ENCODE measurements at places on chromosomes 5 and 9. TPM values are rescaled to one million over a fixed set of nuclear protein-coding genes. Genes with fewer than 3 reads are reported as not detected.
A peak's percentile ranks its signal among the peaks of the same experiment; 100 is the strongest.

LCN2 gene
- 1.0 TPM for total RNA-seq

PKN3 gene
- 19.9 TPM for total RNA-seq

DNA sequence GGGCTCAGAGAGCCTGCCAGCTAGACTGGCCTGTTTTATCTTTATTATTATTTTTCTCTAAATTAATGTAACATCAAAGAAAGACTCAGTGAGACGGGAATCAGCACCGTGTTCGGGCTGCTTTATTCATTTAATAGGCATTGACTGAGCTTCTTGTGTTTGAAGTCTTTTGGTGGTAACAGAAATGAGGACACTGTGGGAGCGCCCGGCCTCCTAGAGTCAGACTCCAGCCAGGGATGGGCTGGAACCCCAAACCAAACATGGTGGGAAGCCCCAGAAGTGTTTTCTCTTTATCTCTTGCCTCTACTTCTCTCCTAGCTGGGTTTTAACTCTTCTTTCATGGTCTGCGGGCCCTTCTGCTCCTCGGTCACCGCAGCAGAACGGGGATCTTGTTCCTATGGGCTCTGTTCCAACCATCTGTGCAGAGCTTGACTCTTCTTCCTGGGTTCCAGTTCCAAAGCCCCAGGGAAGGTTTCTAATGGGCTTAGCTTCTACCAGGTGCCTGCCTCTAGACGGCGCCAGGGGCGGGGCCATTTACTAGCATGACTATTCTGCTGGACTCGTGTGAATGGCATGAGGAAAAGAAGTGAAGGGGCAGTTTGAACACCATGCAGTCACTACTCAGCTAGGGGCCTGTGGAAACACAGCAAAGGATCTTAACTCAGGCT lies 123.8 kb downstream of the FGF18 start:
- H3K27me3 ChIP-seq: no peaks in the 10 kb centered on the region
- no peak overlapping the region for H3K27ac ChIP-seq
- no peak overlapping the region for H3K4me3 ChIP-seq
- no peak for DNase-seq

PTGS1 gene
- total RNA-seq: 61.2 TPM

- no peak for DNase-seq
- no peaks in the 10 kb centered on the region for H3K27me3 ChIP-seq
- H3K4me1 ChIP-seq: peaks cover 64% of the 10 kb centered on the region
- peak overlapping the region; percentile 79 for H3K4me3 ChIP-seq
Observed at GRCh38 chr5:134003064-134003816, 1.5 kb downstream of the VDAC1 start.

CDO1 gene
- total RNA-seq: not detected

DNA sequence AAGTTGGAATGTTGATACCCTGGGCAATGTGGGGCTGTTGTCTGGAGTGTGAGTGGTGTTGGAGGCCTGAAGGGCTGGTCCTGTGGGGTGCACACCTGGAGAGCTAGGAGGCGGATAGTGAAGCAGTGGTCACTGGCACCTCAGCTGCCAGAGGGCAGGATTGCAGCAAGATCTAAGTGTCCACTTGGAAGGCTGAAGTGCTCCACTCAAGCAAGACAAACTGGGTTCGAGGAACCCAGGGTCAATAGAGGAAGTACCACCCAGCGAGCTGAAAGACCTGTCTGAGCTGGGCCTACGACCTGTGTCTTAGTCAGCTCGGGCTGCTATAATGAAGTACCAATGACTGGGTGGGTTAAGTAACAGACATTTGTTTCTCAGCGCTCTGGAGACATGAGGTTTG lies 39.7 kb upstream of the TJP2 start:
- 0 out of 2 replicates have a peak, but pooled peaks cover 4% of the 10 kb centered on the region for H3K4me1 ChIP-seq
- no peak overlapping the region for H3K4me3 ChIP-seq
- no peaks in the 10 kb centered on the region for H3K36me3 ChIP-seq
- no peaks in the 10 kb centered on the region for H3K27me3 ChIP-seq
- DNase-seq: no peak

- no peaks in the 10 kb centered on the region for H3K4me1 ChIP-seq
- H3K36me3 ChIP-seq: no peaks in the 10 kb centered on the region
- H3K27ac ChIP-seq: no peak overlapping the region
- no peak for DNase-seq
Observed at GRCh38 chr5:82347201-82347865, 69.2 kb upstream of the RPS23 start.

GRCh38 chr9:99031319-99031718 lies 73.6 kb upstream of the TGFBR1 start:
- no peaks in the 10 kb centered on the region for H3K4me1 ChIP-seq
- H3K27ac ChIP-seq: no peak overlapping the region
- H3K27me3 ChIP-seq: no peaks in the 10 kb centered on the region
- H3K36me3 ChIP-seq: no peaks in the 10 kb centered on the region
- no peak for DNase-seq
- H3K4me3 ChIP-seq: no peak overlapping the region

DNA sequence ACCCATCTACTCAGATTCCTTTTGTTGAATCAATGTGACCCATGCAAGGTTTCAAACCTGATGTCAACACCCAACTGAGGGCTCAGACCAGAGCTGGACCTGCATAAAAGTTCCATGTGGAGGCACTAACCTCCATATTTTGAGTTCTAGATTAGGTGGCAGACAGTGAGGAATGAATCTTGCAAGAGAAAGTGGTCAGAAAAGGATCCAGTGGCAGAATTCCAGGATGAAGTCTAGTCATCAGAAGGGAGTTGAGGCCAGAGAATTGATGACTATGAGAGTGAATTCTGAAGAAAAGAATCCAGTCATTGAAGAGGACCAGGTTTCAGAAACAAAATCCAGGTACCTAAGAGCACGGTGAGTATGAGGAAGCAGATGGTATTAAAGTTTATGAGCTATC lies 205.1 kb upstream of the RGMB start:
- no peak for DNase-seq
- H3K27ac ChIP-seq: no peak overlapping the region
- no peaks in the 10 kb centered on the region for H3K4me1 ChIP-seq
- no peak overlapping the region for H3K4me3 ChIP-seq

- H3K4me3 ChIP-seq: no peak overlapping the region
- no peak for DNase-seq
- no peak overlapping the region for H3K27ac ChIP-seq
- no peaks in the 10 kb centered on the region for H3K27me3 ChIP-seq
- H3K4me1 ChIP-seq: no peaks in the 10 kb centered on the region
Observed at GRCh38 chr9:99860266-99860665, 38.6 kb downstream of the NR4A3 start.

WWC1 gene
- 29.4 TPM for total RNA-seq

- no peaks in the 10 kb centered on the region for H3K36me3 ChIP-seq
- peaks cover 71% of the 10 kb centered on the region for H3K4me1 ChIP-seq
- no peak overlapping the region for H3K27ac ChIP-seq
- H3K4me3 ChIP-seq: no peak overlapping the region
- no peaks in the 10 kb centered on the region for H3K27me3 ChIP-seq
Observed at GRCh38 chr9:136085815-136086212, 9.3 kb downstream of the NACC2 start.

DNA sequence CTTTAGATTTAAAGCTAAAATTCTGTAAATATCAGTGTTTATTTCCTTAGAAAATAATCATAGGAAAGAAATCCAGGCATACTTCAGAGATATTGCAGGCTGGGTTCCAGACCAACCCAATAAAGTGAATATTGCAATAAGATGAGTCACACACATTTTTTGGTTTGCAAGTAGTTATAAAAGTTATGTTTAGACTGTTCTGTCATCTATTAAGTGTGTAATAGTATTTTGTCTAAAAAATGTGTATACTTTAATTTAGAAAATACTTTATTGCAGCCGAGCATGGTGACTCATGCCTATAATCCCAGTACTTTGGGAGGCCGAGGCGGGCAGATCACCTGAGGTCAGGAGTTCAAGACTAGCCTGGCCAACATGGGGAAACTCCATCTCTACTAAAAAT lies 6.9 kb upstream of the RIC1 start:
- no peak overlapping the region for H3K4me3 ChIP-seq
- H3K27ac ChIP-seq: no peak overlapping the region
- DNase-seq: no peak
- H3K36me3 ChIP-seq: no peaks in the 10 kb centered on the region
- no peaks in the 10 kb centered on the region for H3K4me1 ChIP-seq

C9orf50 gene
- total RNA-seq: not detected

RANBP3L gene
- total RNA-seq: 0.28 TPM

MSX2 gene
- 8.5 TPM for total RNA-seq

DNA sequence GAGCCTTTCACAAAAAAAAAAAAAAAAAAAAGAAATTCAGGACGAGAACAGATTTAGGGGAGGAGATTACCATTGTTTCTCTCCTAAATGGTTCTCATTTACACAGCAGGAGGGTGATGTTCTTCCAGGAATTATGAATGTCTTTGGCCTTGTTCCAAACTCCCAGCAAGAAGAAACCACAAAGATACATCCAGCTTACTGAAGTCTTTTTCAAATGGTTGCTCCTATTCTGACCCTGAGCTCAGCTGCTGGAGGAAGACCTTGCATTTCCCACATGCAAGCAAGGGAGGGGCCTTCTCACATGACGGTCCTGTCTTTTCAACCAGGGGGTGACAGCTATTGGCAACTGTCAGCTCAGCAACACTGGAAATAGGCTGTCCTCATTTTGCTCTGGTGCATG lies 203.0 kb upstream of the VLDLR start:
- no peak for DNase-seq
- no peaks in the 10 kb centered on the region for H3K36me3 ChIP-seq
- no peaks in the 10 kb centered on the region for H3K27me3 ChIP-seq
- no peak overlapping the region for H3K27ac ChIP-seq
- H3K4me1 ChIP-seq: no peaks in the 10 kb centered on the region
- no peak overlapping the region for H3K4me3 ChIP-seq

- H3K36me3 ChIP-seq: no peaks in the 10 kb centered on the region
- no peak overlapping the region for H3K4me3 ChIP-seq
- no peaks in the 10 kb centered on the region for H3K27me3 ChIP-seq
- H3K4me1 ChIP-seq: no peaks in the 10 kb centered on the region
- no peak for DNase-seq
Observed at GRCh38 chr5:61744690-61745619, 412.9 kb downstream of the ZSWIM6 start.
